ENCODE measurements at places on chromosomes 3 and 15.

DNA sequence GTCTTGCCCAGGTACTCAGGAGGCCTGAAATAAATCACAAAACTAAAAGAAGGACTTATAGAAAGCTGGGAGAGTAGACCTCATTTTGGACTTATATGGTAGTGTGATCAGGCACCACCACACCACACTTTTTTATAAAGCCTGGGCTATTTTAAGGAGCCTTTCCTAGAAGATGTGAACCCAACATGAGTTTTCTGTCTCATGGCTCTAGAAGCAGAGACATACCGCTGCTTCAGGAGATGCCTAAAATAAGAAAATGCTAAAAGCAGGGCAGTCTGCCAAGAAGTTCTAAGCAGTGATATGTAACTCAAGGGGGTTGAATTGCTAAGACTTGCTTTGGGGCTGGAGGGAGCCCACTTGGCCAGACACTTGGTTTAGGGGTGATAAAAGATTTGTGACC, 49.6 kb downstream of the SUMF1 start:
- H3K36me3 ChIP-seq, result peaks cover 7% of the 10 kb centered on the region
- no peaks in the 10 kb centered on the region for H3K4me1 ChIP-seq
- no peaks in the 10 kb centered on the region for H3K27me3 ChIP-seq
- DNase-seq, result no peak

DNA sequence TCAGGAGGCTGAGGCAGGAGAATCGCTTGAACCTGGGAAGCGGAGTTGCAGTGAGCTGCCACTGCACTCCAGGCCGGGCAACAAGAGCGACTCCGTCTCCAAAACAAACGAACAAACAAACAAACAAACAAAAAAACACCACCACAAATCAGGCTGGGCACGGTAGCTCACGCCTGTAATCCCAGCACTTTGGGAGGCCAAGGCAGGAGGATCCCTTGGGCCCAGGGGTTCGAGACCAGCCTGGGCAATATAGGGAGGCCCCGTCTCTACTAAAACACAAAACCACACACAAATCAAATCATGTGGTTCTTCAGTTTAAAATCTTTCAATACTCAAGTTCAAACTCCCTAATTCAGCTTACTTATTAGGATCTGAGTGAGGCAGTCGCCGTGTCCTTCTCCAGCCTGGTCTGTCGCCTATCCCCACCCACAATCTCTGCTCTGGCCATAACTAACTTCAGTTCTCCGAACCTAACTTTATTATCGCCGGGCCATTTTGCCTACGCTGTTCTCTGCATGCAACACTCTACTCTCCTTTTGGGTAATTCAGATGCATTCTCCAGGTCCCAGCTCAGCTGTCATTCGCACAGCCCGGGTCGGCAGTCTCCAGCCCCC, 660 bp upstream of the RTF1 start:
- peak overlapping the region; percentile 91 for H3K4me3 ChIP-seq
- peak overlapping the region; percentile 94 for H3K27ac ChIP-seq

GRCh38 chr3:110378481-110378880, 693.1 kb upstream of the NECTIN3 start:
- H3K4me3 ChIP-seq, result no peak overlapping the region
- no peaks in the 10 kb centered on the region for H3K36me3 ChIP-seq
- H3K27me3 ChIP-seq, result no peaks in the 10 kb centered on the region

DNA sequence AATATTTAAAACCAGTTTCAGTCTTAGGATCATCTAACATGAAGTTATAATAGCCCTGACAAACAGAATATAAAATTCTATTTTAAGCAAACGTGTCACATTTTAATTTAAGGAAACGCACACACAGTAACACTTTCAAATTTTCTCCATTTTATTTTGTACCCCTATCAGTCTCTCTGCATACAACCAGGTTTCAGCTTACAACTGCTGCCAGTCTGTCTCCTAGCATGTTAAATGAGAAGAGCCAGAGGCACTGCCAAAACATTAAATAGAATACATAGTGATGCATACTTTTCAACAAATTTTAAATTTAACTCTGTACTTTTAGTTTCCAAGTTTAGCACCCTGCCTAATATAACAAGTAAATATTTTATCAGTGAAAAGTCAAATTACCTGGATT, 60.8 kb downstream of the UACA start:
- H3K4me1 ChIP-seq, result no peaks in the 10 kb centered on the region
- no peaks in the 10 kb centered on the region for H3K36me3 ChIP-seq
- no peak overlapping the region for H3K4me3 ChIP-seq
- no peak for DNase-seq
- peaks cover 80% of the 10 kb centered on the region for H3K27me3 ChIP-seq

GRCh38 chr3:13163848-13164382, 90.7 kb upstream of the IQSEC1 start:
- no peak overlapping the region for H3K4me3 ChIP-seq
- DNase-seq, result no peak
- H3K36me3 ChIP-seq, result no peaks in the 10 kb centered on the region
- no peaks in the 10 kb centered on the region for H3K4me1 ChIP-seq
- H3K27me3 ChIP-seq, result peaks cover 53% of the 10 kb centered on the region
